NT2/D1 (cell line): ENCODE measurements at places on chromosomes 2 and 18.

DNA sequence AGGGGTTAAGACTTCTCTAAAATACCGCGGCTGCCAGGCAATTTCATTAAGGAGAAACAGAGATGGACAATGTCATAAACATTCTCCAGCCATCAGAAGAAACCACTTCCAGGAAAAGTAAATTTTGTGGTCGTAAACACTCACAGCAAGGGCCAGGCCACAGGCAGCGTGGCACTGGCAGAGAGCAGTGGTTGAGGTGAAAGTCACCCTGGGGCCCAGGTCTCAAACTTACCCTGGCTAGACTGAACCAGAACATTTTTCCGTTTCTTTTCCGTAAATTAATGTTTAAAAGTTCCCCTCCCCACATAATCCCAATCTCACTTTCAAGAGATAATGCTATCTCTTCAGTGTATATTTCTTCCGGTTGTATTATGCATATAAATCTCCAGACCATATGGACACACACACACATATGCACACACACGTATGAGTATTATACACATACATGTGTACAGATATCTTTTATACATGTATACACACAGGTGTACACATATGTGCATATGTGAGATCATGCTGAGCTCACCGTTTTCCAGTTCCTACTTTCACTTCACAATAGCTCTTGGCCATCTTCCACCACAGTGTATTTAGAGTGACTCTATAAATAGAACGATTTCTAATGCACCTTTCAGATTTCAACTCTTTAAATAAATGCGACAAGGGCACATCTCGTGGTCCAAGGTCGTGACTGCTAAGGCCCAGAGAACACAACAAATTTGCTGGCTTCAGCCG lies 90.1 kb downstream of the MALT1 start:
- DNase-seq, result no peak

DNA sequence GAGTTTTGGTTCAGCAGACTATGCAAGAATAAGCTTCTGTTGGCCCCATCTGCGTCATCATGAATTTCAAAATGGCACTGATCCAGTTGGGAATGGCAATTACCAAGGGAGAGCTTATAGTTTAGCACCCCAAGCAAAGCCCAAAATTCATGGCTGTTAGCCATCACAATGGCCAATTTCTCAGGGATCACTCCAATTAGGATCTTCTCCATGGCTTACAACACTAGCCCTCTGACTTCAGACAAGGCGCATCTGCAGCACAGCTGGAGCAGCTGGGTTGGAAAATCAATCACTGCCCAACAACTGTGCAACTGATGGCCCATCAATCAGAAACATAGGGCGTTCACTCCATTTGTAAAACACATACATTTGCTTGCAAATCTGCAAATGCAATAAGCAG lies 273.6 kb downstream of the SRBD1 start:
- no peak for DNase-seq

GRCh38 chr2:36780231-36780839 lies 83.8 kb downstream of the VIT start:
- peak; percentile 42 for DNase-seq

GRCh38 chr2:201882353-201883090 lies 76.2 kb downstream of the CDK15 start:
- DNase-seq, result no peak

DNA sequence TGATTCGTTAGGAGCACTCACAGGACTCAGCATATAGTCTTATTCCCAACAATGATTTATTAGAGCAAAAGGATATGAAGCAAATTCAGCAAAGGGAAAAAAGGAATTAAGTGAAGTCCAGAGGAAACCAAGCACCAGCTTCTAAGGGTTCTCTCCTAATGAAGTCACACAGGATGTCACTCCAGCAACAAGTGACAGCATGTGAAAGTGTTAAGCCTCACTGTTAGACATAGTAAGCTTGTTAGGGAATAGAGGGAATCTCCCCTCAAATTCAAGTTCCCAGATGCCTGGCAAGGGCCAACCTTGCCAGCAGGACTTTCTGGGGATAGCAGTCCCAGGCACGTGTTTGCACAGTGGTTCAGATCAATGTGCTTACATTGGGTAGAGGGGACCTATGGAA lies 4.4 kb upstream of the SLC30A6 start:
- no peak for DNase-seq

DNA sequence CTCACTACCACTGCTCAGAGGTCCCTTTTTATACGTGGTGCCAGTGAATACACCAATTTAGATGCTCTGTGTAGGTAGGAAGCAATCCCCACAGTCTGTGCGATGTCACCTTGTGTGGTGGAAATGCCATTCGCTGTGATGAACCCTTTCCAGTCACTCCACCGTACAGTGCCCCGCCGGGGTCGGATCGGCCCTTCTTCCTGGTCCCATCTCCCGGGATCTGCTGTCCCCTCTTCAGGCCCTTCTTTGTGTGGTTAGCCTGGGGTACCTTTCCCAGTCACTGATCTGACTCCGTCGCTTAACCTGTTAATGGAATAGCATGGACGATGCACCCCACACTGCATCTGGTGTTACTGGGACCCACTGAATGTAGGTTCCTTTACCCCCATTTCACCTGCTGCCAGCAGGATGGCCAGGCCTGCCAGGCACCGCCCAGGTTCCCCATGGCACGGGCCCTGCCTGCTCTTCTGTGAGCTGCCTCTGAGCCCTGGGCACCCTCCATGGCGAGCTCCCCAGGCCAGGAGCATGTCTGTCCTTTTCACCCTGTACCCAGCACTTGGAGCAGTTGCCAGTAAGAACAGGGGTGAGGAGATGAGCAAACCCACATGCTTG lies 18.0 kb downstream of the TWIST2 start:
- no peak for DNase-seq

GRCh38 chr2:217995731-217996231 lies 7.0 kb downstream of the TNS1 start:
- no peak for DNase-seq

DNA sequence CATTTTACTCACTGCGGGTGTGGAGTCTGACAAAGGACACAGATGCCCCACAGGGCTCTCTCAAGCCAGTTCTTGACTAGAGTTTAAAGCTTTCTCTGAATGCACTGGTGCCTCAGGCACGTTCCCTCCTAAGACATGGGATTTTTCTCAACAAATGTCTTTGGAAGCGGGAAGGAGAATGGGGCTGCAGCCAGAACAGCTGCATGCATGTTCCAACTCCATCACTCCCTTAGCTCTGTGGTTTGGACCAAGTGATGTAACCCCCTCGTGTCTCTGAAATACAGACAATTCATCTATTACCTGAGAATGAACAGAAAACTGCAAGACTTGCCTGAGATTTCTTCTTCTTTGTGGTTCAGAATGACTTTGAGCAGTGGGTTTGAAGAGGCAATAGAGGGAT lies 141.7 kb upstream of the SERPINE2 start:
- no peak for DNase-seq

- no peak for DNase-seq
Observed at GRCh38 chr2:163713534-163714311, 22.1 kb downstream of the FIGN start.

DNA sequence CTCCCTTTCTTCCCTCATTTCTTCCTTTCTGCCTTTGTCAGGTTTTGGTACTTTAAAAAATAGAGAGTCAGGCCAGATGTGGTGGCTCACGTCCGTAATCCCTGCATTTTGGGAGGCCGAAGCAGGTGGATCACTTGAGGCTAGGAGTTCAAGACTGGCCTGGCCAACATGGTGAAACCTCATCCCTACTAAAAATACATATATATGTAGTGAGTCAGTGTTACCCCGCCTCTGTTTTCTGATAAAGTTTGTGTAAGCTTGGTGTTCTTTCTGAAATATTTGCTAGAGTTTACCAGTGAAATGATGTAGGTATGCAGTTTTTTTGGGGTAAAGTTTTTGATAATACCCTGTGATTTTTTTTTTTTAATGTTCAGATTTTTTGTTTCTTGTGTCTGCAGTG lies 58.8 kb downstream of the DGKD start:
- no peak for DNase-seq

GRCh38 chr2:61326423-61326822 lies 144.5 kb downstream of the USP34 start:
- DNase-seq, result no peak

DNA sequence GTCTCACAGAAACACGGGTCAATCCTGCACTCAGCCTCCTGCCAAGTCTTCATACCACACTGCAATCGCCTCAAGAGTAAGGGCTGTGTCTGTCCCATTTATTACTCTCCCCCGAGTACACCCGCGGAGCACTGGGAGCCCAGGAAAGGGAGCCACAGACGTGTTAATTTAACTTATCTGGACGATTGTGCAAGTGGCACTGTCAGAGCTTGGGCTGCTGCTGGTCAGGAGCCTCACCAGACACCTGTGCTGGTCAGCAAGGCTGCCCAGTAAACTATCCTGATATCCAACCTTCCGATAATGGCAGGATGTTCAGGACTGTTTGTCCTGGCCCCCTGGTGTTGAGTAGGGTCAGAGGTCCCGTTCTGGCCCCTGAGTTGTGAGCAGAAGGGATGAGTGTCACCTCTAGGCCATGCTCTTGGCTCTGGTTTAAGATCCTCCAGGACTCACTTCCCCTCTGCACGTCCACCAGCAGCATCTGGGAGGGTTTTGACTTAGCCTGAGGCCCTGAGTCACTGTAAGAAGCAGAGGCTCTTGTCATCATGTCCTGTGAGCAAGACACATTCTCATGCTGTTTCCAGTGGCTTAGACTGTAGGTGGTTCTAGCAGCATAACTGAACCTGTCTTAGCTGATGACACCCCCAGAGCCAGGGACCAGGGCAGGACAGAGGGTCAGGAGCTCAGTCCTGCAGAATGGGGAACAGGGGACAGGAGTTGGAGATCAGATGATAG lies 82.5 kb upstream of the ARL4C start:
- no peak for DNase-seq

GRCh38 chr2:5373200-5373599 lies 319.0 kb upstream of the SOX11 start:
- DNase-seq, result peak; percentile 86

DNA sequence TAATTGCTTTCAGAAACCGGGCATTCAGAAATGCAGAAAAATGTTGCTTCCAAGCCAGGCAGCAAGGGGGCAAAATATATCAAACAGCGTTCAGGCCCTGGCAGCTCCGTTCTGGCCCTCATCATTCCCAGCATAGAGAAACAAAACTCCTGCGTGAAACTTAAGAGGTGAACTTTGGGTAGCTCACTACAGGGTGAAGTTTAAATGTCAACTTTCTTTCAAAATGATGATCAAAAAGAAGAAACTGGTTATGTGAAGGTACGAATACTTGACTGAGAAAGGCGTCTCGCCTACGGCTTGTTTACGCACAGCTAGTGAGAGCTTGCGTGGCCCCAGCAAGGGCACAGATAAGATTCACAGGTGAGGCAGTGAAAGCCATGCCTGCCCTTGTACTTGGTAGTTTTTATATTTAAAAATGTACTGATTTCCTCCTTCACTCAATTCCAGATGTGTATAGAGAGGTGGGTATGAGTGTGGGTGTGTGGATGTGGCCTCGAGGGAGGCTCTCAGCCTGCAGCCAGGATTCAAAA lies 127.5 kb downstream of the NFATC1 start:
- DNase-seq, result no peak

DNA sequence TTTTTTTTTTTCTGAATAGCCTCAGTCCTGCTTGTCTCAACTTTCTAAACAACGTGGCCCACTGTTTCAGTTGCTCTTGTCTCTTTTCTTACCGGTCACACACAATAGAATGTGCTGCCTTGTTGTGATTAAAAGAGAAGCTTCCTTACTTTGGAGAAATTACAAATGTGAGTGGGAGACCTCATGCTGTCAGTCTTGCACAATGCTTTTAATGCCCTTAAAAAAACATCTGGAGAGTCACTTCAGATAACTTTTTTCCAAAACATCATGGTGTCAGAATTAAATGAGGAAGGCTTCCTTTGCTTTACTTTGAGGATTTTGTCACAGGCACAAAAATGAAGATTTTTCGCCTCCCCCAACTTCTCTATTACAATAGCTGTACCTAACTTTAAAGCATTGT lies 37.7 kb downstream of the LHCGR start:
- no peak for DNase-seq

DNA sequence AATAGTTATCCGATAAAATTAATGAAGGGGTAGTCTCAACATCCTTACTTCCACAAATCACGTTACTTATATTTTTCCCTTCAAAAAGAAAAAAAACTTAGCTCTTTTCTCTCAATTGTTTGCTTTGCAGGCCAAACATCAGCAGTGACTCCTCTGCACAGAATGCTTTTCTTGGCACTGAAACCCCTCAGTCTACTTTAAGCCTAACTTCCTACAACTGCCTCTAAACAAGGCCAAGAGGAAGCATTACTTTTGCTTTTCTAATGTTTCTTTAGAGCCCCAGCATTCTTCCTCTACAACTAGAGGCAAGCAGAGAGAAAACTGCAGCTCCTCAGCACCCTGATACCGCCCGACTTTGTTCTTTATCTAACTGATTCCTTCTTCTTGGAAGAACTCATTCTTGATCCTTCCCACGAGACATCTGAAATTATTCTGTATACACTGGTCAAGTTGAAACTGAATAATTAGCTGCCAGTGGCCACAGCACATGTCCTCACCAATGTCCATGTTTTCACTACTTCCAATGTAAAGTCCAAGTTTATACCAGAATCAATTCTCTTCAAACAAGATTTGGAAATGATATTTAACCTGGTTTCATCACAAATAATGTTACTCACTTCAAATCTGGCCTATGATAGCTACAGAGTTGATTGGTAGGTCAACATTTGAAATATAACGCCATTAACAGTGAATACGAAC lies 55.3 kb downstream of the DTNB start:
- DNase-seq, result no peak

GRCh38 chr2:47534179-47534919 lies 131.4 kb downstream of the MSH2 start:
- DNase-seq, result peak; percentile 27

DNA sequence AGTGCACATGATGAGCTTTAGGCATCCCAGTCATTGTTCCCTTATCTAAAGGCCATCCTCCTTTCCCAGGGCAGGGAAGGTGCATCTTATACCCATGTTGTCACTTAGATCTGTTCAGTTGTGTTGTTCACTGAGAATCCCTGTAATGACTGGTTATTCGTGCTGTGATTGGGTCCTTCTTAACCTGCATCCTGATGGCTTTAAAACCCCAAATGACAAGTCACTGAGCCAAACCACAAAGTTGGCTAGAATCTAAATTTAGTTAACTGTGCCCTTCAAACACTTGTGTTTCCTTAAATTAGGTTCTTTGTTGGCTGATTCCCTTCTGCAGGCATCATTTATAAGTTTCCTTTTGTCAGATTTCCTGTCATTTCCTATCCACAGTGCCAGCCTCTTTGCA lies 58.5 kb upstream of the SLC16A14 start:
- no peak for DNase-seq

DNA sequence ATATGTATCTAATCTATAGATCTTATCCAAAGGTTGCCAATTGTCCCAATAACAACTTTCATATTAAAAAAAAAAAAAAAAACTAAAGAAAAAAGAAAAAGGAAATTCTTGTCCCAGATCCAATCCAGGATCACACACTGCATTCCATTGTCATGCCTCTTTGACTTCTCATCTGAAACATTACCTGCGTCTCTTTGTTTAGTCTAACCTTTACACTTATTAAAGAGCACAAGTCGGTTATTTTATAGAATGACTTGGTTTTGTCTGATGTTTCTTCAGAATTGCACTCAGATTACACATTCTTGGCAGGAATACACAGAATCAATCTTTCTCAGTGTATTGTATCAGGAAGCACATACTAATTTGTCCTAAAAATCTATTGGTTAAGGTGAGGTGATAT lies 392.5 kb upstream of the KLHL29 start:
- DNase-seq, result no peak

GRCh38 chr2:38876407-38876806 lies 631 bp downstream of the MORN2 start:
- no peak for DNase-seq
